Activated effector memory CD4-positive, alpha-beta T cell treated with Interleukin-2 at 50 U/mL for 16 hours (primary cell): ENCODE measurements at places on chromosomes 6 and 20.

DNA sequence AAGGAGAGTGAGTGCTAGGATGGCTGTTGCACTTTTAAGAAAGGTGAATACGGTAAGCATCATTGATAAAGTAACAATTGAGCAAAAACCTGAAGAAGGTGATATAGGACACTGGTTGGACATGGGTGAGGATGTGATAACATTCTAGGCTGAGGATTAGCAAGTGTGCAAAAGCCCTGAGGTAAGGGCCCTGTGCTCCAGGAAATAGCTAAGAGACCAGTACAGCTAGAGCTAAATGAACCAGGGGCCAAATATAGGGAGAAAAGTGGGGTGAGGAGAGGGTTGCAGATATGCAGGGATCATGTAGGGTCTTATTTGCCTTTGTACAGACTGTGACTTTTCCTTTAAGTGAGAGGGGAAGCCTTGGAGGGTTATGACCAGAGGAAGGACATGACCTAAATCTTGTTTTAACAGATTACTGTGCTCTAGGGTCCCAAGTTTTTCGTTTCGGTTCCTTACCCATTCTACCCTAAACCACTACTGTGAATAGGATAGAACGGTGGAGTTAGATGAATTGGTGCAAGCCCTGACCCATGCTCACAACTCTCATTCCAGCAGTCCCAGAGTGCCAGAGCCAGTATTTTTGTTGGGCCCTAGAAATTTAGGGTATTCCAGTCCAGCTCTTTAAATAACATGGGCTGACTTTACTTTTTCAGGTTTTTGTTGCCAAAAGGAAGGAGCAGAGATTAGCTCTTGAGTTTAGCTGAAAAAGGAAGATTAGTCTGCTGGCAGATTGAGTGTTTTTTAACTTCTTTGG is 10.7 kb downstream of the MAPK14 start:
- no peak for DNase-seq

DNA sequence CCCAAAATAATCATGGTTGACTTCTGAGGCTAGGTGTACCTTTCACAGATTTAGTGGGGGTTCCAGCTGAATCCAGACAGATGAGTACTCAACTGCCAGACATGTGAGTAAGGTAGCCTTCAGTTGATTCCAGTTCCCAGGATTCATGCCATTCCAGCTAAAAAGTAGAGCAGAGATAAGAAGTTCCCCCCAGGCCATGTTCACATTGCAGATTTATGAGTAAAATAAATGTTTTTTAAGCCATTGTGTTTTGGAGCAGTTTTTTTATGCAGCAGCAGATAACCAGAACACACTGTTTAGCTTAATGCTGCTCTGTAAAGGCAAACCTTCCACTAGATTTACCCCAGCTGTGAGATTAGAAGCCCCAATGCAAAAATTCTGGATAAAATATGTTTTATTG is 245.0 kb downstream of the RFPL4B start:
- no peak for DNase-seq

GRCh38 chr20:1137236-1137635 is 18.8 kb downstream of the PSMF1 start:
- no peak for DNase-seq

DNA sequence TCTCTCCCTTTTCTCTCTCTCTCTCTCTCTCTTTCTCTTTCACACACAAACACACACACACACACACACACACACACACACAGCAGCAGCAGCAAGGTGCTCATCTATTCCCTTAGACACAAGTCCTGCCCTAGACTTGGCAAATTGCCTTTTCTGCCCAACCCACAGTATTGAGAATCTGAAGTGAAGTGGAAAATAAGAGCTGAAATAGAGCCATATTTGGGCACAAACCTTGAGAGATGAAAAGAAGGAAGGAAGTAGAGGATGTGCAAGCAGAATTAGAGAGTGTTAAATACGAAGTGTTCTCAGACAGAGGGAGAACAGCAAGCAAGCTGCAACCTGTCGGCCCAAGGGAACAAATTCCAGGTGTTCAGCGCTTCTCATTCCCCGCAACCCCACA is 557.5 kb upstream of the NOX3 start:
- DNase-seq, result no peak

DNA sequence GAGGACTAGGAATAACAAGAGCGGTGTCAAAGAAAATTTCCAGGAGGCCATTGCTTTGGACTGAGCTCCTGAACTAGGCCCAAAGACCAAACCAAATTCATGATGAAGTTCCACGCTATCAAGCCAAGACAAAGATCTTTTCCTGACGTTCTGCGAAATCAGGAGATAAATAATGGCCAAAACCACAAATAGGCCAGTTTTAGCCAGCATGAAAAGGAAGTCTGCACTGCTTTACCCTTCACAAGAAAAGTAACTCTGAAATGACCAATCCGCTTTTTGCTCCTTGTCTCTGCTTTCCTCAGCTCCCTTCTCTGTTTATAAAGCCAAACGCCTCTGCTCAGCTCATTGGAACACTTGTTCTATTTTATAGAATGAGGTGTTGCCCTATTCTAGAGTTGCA is 6.7 kb downstream of the NCOA5 start:
- DNase-seq, result no peak

- DNase-seq, result no peak
Observed at GRCh38 chr6:45791211-45792168, 224.2 kb downstream of the CLIC5 start.

- DNase-seq, result no peak
Observed at GRCh38 chr6:141744194-141744925, 388.4 kb upstream of the GJE1 start.

DNA sequence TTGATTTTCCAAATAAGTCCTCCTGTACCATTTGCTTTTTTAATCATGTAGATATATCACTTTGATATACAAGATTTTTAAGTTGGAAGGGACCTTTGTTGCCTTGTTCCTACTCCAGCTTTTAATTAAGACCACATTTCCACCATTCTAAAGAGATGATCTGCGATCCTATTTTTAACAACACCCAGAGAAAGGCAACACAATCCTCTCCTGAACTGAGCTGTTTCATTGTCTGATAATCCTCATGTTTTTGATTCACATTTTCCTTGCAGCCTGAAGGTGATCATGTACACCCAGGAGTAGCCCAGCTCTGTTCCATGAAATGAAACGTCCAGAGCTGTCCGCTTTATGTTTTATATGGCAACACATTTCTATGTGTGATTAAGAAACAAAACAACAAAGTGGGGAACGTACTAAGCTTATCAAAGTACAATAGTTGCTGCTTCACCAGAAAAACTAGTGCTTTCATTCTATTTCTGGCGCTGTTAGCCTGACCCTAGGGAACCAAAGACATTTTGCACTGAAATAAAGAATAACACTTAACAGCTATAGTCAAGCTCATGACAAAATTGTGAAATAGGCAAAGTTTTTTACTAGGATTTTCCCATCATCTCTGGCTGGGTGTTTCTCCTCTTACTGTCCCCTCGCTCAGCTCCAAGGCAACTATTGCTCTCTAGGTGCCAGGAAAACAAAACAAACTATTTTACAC is 22.6 kb upstream of the TRAF3IP2 start:
- no peak for DNase-seq

DNA sequence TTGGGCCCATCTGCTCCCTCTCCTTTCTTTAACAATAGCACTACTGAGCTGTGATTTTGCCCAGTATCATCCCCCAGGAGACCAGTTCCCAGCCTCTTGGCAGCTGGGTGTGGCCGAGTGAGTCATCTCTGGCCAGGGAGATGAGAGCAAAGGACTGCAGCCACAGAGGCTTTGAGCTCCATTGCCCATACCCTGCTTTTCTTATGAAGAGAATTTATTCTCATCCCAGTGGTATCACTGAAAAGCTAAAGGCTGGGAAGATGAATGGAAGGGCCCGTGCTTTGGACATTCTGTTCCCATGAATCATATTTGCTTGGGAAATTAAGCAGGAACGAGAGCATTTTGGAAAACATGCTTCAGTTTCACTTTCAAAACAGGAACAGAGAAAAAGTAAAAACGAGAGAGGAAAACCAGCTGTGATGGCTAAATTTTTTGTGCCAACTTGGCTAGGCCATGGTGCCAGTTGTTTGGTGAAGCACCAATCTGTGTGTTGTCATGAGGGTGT is 14.9 kb downstream of the CST3 start:
- no peak for DNase-seq

DNA sequence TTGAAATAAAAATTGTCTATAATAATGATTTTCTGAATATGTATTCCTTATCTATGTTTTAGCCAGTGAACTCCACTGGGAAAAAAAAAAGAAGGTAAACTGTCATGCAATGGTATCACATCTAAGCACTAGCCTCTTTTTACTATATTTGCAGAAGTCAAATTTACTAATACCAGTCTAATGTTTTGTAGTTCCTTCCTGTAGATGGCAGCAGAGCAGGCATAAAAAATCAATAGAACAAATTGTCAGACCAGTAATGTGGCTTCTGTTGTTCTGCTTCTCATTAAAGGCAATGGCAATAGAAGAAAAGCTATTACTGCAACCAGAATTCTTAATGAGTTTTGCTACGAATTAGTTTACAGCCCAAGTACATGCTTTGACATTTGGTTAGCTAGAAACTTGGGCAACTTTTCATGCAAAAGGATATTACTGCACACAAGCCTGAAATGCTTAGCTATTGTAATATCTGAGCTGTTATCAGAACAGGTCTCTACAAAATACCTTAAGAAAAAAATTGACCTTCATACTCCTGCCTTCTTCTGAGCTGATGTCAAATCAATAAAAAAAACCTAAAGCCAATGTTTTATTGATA is 476.9 kb downstream of the KHDRBS2 start:
- no peak for DNase-seq

DNA sequence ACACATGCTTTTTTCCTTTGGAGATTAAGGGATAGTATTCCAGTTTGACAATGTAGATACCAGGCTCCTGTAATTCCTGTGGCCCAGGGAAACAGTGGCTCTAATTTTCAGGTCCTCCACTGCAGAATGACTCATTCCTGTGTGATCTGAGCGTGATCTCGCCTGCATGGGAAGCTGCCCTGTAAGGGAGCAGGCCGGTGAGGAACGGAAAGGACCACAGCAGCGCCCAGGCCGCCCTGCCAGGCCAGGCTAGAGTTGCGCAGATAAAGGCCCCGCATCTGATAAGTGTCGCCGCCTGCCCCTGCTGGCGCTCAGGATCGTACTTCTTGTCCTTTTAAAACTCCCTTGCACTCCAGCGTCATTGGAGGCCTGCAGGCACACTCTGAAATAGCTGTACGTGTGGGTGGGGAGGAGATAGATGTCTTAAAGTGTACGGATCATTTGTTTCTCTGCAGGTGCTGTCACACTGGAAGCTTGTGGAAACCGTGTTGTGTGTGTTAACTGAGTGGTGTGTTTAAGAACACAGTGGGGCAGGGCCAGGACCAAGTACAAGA is 60.7 kb downstream of the SYNJ2 start:
- no peak for DNase-seq

DNA sequence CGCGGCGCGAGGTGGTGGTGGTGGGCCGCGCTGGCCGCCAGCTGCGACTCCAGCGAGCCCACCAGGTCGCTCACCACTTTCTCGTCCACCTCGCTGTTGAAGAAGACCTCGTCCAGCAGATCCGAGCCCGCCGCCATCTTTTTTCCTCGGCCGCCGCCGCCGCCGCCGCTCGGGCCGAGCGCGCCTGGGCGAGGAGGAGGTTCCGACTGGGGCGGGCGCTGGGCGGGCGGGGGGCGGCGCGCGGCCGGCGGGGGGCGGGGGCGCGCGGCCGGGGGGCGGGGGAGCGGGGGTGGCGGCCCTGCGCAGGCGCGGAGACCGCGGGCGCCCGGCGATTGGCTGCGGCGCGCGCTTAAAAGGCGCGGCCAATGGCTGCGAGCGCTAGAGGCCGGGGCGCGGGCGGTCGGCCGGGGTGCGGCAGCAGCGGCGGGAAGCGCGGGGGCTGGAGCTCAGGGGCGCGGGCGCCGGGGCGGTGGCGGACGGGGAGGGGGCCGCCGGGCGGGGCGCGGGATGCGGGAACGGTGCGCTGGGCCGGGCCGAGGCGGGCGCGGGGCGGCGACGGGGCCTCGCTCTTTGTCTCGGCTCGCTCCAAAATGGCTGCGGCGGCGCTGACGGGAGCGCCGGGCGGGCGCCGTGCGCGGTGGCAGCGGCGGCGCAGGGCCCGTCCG is at the start of gene TAF4:
Gene TAF4 (minus strand): TSS at position 208 of the 665 bp plus-strand sequence. CDS start 71 bp downstream, at position 137.
- peak; percentile 79 for DNase-seq

DNA sequence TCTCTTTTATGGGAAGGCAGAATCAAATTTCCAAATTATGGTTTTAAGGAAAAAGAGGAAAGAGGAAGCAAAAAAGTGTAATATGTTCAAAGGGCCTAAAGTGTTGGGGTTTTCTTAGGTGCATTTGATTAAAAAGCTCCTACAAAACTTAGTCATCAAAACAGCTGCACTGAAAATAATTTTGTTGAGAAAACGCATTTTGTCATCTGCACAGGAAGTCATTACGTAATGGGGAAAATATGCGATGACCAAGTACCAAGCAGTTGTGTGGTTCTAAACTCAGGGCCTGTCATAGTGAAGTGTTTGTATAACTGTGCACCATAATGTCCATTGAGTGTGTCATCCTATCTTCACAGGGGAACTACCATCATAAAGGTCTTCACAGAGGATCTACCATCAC is 15.6 kb downstream of the HAO1 start:
- DNase-seq, result no peak

DNA sequence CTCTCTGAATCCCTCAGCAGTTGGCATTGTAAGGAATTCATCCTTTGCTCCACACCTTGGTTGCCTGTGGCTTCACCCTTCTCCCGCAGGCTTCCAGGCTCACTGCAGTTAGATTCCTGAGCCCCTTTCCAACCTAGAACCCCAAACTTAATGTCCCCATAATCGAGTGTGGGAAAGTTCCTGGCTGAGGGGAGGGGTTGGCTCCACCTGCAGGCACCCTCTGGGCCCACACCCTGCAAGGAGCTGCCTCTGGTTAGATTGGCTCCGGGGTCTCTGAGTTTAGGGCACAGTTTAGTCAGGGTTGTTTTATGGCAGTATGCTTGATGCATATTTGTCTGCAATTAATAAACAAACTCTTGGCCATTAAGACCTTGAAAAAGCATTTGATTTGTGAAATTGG is 63.4 kb downstream of the MTHFD1L start:
- no peak for DNase-seq

DNA sequence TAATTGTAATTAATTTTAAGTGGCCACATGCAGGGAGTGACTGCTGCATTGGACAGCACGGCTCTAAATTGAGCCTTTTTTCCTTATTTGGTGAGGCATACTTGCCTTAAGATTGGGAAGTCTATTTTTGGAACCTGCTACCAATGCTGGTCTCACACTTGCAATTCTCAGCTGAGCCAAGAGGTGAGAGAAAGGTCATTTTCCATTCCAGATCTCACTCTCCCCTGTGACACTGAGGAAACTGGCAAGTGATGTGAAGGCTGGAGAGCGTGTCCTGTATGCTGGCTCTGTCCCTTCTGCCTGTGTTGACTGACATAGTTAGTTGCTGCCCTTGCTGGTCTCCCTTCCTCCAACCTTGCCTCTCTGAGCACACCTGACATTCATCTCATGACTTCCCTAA is 735 bp upstream of the MOG start:
- no peak for DNase-seq

- peak; percentile 52 for DNase-seq
Observed at GRCh38 chr6:45421709-45422502, 44.2 kb upstream of the SUPT3H start.

- no peak for DNase-seq
Observed at GRCh38 chr6:144876689-144877088, 591.6 kb downstream of the UTRN start.

DNA sequence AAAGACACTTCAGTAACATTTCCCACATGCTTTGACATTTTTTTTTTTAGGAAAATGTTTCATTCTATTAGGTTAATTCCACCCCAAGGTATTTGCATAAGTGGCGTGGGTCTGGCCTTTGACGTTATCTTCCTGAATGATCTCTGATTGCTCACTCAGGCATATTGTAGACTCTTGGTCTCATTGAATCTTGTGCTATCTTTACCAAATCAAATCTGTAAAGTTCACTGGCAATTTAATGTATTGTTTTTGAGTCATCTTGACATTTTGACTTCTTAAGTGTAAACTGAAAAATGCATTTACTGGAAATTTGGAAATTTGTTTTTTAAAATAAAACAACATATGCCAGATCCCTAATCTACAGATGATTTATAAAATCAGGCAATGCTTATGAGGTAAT is 16.0 kb upstream of the VIP start:
- DNase-seq, result no peak
